ENCODE measurements at places on chromosomes 2 and 18. TPM values are rescaled to one million over a fixed set of nuclear protein-coding genes. Genes with fewer than 3 reads are reported as not detected.

Gene GEN1
- polyA plus RNA-seq: 0.89 TPM

Gene CRYGC
- polyA plus RNA-seq: not detected

Gene SERPINB13
- 0.21 TPM for polyA plus RNA-seq

Gene EPG5
- 4.6 TPM for polyA plus RNA-seq

Gene STK11IP
- 15.7 TPM for polyA plus RNA-seq

Gene ALPI
- polyA plus RNA-seq: not detected

Gene KCNE4
- 8.2 TPM for polyA plus RNA-seq

Gene C2orf66
- 0.82 TPM for polyA plus RNA-seq

Gene ARHGAP25
- polyA plus RNA-seq: 7.2 TPM

Gene DTNA
- polyA plus RNA-seq: 15.2 TPM

Gene ANTXR1
- polyA plus RNA-seq: 9.6 TPM

Gene ANKRD36
- 4.2 TPM for polyA plus RNA-seq

Gene MYOM1
- polyA plus RNA-seq: 17.2 TPM

Gene KDSR
- polyA plus RNA-seq: 10.2 TPM

Gene CPLX4
- polyA plus RNA-seq: not detected

Gene CHAC2
- 1.2 TPM for polyA plus RNA-seq

Gene SERPINB4
- not detected for polyA plus RNA-seq

Gene ACTG2
- polyA plus RNA-seq: 6.6 TPM

Gene MAPK4
- 0.15 TPM for polyA plus RNA-seq

Gene CD207
- polyA plus RNA-seq: not detected

Gene RNF149
- polyA plus RNA-seq: 21.0 TPM

Gene COL5A2
- polyA plus RNA-seq: 29.1 TPM

Gene ARID5A
- 63.3 TPM for polyA plus RNA-seq

Gene TRAF3IP1
- 3.1 TPM for polyA plus RNA-seq

Gene ZEB2
- 92.6 TPM for polyA plus RNA-seq

Gene HRH4
- polyA plus RNA-seq: 0.04 TPM

Gene NPHP1
- 2.6 TPM for polyA plus RNA-seq

Gene POTEJ
- not detected for polyA plus RNA-seq
